ENCODE measurements at places on chromosomes 5 and 9. TPM values are rescaled to one million over a fixed set of nuclear protein-coding genes. Genes with fewer than 3 reads are reported as not detected.

The PHF24 gene
- total RNA-seq: 0.09 TPM

The PCA3 gene
- not detected for total RNA-seq

The SLC36A2 gene
- total RNA-seq: not detected

The BARX1 gene
- total RNA-seq: 11.5 TPM

The NTRK2 gene
- 0.02 TPM for total RNA-seq

The KCNIP1 gene
- not detected for total RNA-seq

The IRGM gene
- total RNA-seq: 0.06 TPM

The TNPO1 gene
- total RNA-seq: 103 TPM

The PCDHGA8 gene
- 0.02 TPM for total RNA-seq

The DPM2 gene
- total RNA-seq: 43.3 TPM

The EQTN gene
- not detected for total RNA-seq

The SPIN1 gene
- 37.3 TPM for total RNA-seq

The SLC36A3 gene
- total RNA-seq: not detected

The NEURL1B gene
- 10.0 TPM for total RNA-seq

The NAA35 gene
- total RNA-seq: 25.3 TPM
